CD4-positive, alpha-beta T cell treated with Interleukin-4 for 4 hours (primary cell): ENCODE measurements at places on chromosomes 6 and 20.

- no peak for DNase-seq
Measured at GRCh38 chr6:90708206-90708737, 121.4 kb upstream of the MAP3K7 start.

- DNase-seq = no peak
Measured at GRCh38 chr6:19896693-19897010, 59.5 kb downstream of the ID4 start.

DNA sequence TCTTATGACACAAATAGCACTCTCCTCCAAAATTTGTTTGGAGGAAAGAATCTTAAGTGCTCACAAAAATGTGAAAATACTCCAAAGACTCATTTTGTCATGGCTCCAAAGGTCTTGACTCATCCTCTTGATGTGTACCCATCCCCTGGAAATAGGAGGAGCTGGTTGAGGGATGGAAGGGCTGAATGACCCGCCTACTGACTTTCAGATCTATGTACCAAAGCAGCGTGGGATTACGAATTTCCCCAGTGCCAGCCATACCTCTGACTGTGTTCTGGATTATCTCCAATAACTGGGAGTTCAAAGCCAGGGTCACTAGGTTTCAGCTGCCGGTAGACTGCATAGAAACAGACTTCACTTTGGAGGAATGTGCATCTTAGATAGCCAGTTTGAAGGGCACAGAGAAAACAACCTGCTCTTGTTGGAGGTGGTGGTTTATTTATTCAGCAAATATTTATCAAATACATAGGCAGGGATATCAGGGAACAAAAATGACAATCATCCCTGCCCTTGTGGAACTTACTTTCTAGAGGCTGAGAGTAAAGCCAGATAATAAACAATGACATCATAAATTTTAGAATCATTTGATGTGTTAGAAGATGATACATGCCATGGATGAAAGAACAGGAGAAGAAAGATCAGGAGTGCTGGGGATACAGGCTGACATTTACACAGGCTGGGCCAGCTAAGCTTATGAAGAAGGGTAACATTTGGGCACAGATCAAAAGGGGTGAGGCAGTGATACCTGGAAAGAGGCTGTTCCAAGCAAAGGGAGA, 246.6 kb downstream of the TBXT start:
- no peak for DNase-seq

DNA sequence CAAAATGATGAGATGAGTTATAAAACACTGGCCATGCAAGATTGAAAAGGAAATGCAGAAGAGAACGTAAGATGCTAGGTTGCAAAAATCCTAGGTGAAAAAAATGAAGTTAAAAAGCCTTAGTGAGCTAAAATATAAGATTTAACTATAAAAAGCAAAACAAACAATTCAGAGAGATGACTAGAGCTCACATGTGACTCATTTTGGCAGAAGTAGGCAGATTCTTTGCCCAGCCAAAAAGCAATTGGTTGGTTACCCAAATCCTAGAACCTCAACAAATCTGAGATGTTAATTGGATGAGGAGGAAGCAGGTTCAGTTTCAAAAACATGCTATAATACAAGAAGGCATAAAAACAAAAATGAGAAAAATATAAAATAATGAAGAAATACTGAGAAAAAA, 249.1 kb downstream of the OGFRL1 start:
- no peak for DNase-seq
